ENCODE measurements at places on chromosomes 6 and 20.

GRCh38 chr20:24698706-24699206 is 229.3 kb downstream of the SYNDIG1 start:
- no peak for DNase-seq

DNA sequence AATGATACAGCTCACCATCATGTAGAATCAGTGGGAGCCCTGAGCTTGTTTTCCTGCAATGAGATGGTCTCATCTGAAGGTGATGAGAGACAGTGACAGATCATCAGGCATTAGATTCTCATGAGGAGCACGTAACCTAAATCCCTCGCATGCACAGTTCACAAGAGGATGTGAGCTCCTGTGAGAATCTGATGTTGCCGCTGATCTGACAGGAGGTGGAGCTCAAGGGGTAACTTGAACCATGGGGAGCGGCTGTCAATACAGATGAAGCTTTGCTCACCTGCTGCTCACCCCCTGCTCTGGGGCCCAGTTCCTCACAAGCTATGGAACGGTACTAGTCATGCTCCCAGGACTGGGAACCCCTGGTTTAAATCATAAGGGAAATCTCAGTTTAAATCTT is 89.2 kb downstream of the THBS2 start:
- no peak for DNase-seq

DNA sequence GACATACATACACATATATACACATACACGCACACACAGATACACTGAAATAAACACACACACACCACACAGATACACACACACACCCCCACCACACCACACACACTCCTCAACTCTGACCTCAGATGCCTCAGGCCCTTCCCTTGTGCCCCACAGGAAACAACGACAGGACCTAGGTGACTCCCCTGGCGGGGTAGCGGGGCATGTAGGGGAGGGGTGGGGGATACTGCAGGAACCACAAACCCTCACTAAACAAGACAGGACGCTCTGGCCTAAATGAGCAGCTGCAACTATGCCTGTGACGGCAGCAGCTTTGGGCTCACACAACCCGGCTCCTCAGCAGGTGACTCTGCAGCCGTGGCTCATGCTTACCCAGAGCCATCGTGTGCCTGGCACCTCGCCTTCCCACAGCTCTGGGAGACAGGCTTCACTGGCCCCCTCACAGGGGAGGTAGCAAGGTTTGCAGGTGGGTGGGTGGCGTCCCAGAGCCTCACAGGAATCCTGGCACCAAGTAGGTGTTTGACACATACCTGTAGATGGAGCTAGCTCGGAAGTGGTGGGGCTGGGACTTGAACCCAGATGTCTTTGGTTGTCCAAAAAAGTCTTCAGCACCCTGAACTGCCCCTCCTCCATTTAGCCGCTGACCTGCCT is 100.8 kb downstream of the GRM4 start:
- DNase-seq, result no peak

DNA sequence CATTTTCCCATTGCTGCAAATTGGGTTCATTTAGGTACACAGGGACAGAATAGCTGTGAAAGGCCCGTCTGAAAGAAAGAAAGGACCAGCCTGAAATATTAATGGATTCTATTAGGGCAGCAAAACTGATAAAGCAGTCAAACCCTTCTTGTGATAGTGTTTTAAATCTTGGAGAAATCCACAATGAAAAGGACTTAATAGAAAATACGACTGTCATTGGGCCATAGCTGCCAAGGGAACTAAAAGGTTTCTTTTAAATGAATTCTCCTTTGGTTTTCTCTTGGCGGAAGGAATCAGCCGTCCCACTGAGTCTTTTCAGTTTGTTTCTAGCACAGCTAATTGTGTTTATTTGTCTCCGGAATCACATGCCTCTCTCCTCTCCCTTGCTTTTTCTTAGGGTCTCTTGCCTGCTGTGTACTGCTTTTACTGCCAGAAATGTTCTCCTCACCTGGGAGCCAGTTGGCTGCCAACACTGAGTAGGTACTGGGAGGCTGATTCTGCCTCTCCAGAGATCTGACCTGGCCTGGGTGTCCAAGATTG is 11.3 kb downstream of the PAQR8 start:
- no peak for DNase-seq

GRCh38 chr6:87419266-87419665 is 11.5 kb downstream of the CFAP206 start:
- no peak for DNase-seq

- no peak for DNase-seq
These were observed 37.8 kb upstream of the MLIP start for GRCh38 chr6:54073487-54073886.

- no peak for DNase-seq
These were observed 34.2 kb downstream of the DTNBP1 start for GRCh38 chr6:15628499-15629131.

GRCh38 chr6:105326833-105327770 is 75.8 kb downstream of the PREP start:
- DNase-seq, result no peak

- no peak for DNase-seq
These were observed 217.2 kb upstream of the FOXA2 start for GRCh38 chr20:22801528-22801927.

GRCh38 chr20:46011631-46012482 is 3.1 kb downstream of the MMP9 start:
- no peak for DNase-seq

GRCh38 chr6:131033631-131034030 is 29.4 kb downstream of the EPB41L2 start:
- no peak for DNase-seq

GRCh38 chr6:21594416-21595281 is 1.1 kb downstream of the SOX4 start:
- peak; percentile 38 for DNase-seq

DNA sequence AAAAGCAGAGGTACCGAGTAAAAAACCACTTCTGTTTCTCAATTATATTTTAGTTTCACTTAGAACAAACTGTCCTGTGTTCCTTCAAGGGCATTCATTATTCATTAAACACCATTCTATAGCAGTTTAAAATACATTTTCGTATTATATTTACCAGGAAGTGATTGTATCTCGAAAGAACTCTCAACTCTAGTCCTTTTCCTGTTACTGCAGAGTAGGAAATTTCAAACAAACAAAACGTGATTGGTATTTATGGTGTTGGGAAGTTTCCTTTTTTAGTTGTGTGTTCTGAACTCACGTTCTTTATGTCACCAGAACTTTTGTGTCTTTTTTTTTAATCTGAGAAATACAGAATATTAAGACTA is 139.5 kb upstream of the BTBD3 start:
- no peak for DNase-seq

DNA sequence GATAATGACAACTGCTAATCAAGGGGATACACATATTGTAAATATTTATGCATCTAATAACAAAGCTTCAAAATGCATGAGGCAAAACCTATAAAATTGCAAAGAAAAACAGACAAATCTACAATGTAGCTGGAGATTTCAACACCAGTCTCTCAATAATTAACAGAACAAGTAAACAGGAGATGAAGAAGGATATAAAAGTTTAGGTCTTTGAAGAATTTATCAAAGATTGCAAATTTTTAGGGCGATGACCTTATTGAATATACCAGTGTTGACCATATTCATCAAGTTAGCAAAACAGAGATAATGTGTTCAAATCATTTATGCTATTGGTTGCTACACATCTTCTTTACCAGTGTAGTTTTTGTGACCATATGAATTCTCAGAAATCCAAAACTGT is 237.8 kb upstream of the SGK1 start:
- no peak for DNase-seq

DNA sequence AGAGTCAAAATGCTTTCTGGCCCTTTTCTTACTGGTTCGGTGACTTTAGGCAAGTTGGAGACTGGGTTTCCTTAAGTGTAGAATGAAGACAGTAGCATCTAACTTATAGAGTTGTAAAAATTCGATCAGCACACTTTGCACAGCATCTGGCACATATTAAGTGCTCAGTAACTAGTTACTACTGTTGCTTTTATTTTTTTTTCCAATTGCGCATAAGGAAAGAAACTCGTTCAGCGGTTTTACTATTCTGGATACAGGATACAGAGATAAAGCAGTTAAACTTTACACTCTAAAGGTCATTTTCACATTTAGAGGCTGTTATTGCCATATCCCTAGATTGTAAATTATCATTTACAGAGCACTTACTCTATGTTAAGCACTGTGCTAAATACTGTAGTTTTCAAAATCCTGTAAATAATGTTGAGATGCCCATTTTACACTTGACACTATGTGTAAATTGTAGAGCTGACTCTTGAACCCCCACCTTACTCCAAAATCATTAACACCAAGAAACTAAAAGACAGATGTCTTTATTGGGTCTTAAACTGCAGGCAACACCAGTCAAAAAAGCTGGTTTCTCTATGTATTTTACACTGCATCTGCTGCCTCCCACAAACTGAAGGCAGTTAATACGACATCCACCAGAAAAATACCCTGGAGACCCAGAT is 886 bp downstream of the ROMO1 start:
- DNase-seq, result no peak

GRCh38 chr6:36815962-36816735 is 23.1 kb downstream of the CPNE5 start:
- DNase-seq, result no peak

GRCh38 chr20:35978041-35978513 is 9.7 kb downstream of the CNBD2 start:
- DNase-seq, result no peak

DNA sequence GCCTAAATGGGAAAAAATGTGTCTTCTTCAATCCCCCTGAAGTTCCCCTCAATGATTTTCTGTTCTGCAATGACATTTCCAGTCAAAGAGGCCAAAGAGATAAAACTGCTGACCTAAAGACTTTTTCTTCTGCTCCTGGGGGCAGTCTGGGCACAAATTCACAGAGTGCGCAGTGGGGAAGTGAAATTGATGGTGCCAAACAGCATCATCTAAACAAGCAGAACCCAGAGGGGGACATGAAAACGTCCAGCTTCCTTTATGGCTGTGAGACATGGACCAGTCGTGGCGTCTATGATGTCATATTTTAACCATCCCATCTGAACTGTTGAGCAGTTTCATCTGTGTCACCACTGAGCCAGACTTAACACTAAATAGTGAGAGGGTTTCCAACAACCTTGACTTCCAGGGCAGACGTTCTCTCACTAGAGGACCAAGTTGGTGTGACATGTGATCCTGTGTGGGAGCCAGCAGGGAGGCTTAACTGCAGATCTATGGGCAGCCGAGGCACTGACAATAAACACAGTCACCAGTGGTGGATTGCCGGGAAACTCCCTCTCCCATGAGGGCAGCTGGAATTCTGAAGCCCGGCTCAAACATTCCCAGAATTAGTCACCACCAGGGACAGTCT is 12.4 kb downstream of the SCML4 start:
- no peak for DNase-seq

DNA sequence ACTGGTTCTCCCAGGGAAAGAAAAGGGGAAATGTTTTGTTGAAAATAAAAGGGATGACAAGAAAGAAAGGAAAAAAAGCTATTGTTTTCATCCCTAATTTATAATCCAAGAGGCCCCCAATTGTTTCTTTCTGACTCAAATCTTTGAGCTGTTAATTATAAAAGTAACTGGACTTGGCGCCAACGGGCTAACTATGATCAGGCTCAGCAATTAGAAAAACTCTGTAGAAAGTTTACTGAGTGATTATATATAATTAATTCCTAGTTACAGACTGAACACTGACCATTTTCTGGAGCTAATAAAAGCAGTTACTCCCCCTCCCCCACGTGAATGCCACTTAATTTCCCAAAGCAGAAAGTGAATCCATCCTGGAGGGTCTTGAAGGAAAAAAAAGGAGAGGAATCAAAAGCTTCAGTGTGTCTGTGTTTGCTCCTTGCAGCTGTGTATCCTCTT is 3.2 kb downstream of the ZMYND8 start:
- DNase-seq, result no peak

DNA sequence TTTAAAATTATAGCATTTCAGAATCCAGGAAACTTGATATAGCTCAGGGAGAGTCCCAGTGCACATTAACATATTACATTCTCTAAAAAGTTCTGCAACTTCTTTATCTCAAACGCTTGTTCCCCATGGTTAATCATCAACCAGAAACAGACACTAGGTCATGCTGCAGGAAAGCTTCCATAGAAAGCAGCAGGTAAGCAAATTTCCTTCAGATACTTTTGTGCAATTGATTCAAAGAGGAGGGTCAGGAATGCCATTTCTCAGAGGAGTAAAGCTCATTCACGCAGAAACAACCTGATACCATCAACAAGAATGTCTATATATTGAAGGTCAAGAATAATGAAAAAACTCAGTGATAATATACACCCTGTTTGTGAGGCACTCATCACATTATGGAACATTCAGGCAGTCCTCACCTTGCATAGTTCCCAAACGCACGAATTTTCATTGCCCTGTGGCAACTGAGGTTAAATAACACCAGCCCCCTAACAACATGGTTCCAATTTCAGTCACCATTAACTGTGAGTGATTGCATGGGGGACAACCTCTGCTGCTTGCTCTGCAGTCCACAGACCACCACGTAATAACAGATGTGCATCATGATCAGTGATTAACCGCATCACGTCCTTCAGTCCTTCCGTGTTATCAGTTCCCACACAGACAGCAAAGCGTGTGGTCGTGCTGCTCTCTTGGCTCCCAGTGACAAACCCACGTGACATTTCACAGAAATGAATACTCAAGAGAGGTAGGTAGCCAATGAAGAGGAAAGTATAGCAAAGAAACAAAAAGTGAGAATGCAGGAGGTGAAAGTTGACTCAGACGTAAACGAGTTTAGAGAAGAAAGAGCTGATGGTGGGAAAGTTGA is 95.7 kb downstream of the LY86 start:
- DNase-seq, result no peak

DNA sequence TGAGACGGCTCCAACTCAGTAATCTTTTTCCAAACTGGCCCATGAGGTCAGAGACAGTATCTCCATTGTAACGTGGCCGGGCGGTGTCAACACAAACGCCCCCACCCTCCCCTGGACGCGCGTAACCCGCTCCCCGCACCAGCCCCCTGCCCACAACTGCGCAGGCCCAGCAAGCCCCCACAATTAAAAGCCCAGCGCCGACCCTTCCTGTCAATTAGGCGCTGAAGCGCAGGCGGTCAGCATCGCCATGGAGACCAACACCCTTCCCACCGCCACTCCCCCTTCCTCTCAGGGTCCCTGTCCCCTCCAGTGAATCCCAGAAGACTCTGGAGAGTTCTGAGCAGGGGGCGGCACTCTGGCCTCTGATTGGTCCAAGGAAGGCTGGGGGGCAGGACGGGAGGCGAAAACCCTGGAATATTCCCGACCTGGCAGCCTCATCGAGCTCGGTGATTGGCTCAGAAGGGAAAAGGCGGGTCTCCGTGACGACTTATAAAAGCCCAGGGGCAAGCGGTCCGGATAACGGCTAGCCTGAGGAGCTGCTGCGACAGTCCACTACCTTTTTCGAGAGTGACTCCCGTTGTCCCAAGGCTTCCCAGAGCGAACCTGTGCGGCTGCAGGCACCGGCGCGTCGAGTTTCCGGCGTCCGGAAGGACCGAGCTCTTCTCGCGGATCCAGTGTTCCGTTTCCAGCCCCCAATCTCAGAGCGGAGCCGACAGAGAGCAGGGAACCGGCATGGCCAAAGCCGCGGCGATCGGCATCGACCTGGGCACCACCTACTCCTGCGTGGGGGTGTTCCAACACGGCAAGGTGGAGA is at the start of the genes HSPA1A and HSPA1L:
Gene HSPA1A, plus strand, starts transcription at position 519 of the 814 bp plus-strand sequence. Its CDS starts 214 bp downstream, at position 733.
Gene HSPA1L, minus strand, starts transcription at position 259 of the 814 bp plus-strand sequence. CDS start 3,311 bp downstream, outside the sequence.
- DNase-seq, result peak; percentile 84

DNA sequence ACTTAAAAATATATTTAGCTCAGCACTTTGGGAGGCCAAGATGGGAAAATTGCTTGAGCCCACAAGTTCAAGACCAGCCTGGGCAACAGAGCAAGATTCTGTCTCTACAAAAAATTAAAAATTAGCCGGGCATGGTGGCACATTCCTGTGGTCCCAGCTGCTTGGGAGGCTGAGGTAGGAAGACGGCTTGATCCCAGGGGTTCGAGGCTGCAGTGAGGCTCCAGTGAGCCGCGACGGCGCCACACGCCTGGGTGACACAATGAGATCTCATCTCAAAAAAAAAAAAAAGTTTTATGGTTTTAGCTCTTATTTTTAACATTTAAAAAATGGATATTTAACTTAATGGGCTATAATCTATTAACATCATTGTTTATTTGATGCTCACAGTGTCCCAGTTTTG is 97.2 kb upstream of the RIPOR2 start:
- no peak for DNase-seq
